DMS 273 treated with DMSO at 0.1 percent for 48 hours (cell line): ENCODE measurements at places on chromosomes 5 and 9.

GRCh38 chr9:6123416-6123815 lies 92.2 kb upstream of the IL33 start:
- peak; percentile 76 for DNase-seq

DNA sequence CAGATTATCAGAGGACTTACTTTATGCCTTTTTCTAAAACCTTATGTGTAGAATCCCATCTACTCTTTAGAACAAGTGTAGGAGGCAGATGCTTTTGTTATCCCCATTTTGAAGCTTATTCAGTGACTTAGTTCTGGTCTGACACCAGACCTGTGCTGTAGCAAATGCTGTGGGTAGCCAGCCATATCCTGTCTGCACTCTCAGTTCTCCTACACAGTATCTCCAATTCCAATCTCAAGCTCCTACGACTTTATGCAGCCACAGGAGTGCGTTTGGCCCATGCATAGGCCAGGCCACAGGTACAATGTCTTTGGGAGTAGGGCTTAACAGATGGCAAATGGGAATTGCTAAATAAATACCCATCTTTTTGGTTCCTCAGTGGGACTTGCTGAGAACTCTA lies 292.6 kb downstream of the MCTP1 start:
- DNase-seq = no peak

DNA sequence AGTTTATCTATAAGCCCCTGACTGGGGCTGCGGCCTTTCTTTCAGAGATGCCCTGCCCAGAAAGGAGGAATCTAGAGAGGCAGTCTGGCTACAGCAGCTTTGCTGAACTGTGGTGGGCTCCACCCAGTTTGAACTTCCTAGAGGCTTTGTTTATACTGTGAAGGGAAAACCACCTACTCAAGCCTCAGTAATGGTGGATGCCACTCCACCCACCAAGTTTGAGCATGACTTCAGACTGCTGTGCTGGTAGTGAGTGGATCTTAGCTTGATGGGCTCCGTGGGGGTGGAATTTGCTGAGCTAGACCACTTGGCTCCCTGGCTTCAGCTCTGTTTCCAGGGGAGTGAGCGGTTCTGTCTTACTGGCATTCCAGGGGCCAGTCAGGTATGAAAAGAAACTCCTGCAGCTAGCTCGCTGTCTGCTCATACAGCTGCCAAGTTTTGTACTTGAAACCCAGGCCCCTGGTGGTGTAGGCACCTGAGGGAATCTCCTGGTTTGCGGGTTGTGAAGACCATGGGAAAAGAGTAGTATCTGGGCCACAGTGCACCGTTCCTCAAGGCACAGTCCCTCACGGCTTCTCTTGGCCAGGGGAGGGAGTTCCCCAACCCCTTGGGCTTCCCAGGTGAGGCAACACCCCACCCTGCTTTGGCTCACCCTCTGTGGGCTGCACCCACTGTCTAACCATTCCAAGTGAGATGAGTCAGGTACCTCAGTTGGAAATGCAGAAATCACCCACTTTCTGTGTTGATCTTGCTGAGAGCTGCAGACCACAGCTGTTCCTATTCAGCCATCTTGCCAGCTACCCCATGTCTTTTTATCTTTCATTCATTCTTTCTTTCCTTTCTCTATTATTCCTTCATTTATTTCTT lies 211.8 kb upstream of the C9orf72 start:
- no peak for DNase-seq

DNA sequence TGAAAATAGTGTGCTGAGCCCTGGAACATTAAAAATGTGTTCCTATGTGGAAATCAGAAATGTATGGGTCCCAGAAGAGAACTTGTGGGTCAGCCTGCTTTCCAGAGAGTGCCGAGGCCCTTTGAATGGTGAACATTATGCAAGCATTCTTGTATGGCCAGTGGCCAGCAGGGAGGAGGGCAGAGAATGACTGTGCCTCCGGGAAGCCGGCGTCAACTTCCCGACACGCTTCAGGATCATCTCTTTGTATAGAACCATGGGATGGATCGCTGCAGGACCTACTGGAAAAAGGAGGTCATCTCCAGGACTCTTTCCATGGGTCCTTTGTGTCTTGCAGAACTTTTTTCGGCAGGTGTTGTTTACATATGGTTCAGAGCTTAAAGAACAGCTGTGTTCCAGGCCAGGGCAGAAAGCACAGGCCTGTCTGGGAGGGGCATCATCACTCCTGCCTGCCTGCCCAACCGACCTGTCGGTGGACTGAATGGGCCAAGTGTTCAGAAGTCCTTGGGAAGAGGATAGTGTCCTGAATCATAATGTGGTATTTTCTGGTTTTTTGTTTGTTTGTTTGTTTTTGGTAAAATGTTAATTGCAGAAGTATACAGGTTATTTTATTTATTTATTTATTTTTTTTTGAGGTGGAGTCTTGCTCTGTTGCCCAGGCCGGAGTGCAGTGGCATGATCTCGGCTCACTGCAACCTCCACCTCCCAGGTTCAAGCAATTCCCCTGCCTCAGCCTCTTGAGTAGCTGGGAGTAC lies 9.0 kb downstream of the PRRC2B start:
- DNase-seq = peak; percentile 66

- no peak for DNase-seq
Observed at GRCh38 chr9:3177146-3177761, 333.4 kb upstream of the PUM3 start.

DNA sequence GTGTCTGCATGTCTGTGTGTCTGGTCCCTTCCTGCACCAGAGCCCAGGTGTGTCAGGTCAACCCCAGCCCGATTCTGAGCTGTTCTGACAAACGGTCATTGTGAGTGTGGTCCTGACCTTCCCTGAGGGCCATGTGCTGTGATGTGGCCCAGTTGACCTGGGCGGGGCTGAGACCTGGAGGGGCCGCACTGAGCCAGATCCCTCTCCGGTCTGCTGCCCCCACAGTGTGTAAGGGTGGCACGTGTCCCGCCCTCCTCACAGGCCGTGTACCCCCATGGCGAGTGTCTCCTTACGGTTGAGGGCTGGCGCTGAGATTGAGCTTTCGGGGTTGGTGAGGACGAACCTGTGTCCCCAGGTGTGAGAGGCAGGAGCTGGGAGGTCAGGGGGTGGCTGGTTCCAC lies 136.5 kb downstream of the MRPL36 start:
- no peak for DNase-seq

DNA sequence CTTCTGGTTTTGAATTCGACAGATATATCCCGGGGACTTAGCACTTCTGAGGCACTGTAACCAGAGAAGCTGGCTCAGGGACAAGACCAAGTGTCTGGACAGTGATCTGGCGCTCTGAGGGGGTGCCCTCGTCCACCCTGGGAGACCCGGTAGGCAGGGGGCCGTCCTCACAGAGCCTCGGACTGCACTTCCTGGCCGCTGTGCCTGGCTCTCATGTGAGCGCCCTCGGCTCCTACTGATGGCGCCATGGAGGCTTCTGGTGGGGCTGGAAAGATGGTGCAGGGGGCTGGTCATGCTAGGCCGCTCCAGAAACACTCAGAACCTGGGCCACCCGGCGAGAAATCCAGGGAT lies 18.8 kb upstream of the SLC6A3 start:
- DNase-seq = no peak

GRCh38 chr9:124215368-124215910 lies 42.3 kb upstream of the NEK6 start:
- DNase-seq = no peak

DNA sequence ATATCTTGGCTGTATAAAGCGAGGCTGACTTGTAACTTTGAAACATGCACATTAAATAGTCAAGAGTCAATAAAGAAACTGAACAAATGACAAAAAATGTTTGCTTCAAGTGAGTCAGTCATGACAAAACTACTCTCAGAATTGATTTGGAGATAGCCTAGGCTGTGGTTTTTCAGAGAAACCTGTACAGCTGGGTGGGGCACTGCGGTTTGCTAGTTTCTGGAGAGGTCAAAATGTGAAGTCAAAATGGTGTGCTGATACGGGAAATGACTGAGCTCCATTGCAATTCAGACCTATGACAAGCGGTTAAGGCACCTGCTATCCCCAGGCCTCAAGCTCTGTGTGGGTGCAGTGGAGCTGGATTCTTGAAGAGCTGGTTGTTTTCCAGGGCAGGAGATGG lies 10.3 kb upstream of the CD180 start:
- DNase-seq = no peak

DNA sequence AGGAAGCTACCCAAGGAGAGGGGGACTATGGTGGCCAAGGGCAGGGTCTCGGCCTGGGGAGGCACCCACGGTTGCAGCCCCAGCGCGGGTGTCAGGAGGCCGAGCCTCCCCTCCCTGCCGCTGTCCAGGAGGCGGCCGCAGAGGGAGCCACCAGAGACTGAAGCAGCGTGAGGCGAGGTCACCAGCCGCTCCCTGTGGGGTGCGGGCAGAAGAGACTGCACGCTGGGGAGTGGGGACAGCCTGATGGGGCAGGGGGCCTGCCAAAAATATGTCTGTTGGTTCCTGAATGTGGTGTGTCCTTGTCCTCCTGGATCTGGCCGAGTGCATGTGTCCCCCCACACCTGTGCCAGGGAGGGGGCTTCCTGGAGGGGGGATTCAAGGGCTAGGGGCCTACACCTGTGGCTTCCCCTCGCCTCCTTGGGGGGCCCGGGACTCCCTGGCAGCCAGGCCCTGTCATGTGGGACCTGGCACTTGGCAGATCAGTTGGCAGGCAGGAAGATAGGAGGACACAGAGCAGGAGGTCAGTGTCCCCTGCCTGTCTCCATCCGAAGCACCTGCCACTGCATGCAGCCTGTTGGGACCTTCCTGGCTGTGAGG lies 131.2 kb downstream of the DAB2IP start:
- DNase-seq = no peak

DNA sequence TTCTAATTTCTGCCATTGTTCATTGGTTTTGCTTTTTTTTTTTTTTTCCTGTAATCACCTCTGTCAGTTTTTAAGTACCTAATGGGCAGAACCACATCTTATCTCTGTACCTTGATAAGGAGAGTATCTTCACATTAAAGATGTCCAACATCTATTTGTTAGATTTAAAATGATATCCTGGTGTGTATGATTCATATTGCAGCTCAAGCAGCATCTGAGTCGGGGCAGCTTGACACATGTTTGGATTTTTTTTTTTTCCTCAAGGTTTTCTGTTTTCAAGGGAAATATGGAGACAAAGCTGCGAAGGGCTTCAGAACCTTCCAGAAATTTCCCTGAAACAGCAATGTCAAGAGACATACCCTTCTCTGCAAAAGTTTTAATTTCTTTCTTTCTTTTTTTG lies 164.7 kb downstream of the DOCK2 start:
- no peak for DNase-seq

DNA sequence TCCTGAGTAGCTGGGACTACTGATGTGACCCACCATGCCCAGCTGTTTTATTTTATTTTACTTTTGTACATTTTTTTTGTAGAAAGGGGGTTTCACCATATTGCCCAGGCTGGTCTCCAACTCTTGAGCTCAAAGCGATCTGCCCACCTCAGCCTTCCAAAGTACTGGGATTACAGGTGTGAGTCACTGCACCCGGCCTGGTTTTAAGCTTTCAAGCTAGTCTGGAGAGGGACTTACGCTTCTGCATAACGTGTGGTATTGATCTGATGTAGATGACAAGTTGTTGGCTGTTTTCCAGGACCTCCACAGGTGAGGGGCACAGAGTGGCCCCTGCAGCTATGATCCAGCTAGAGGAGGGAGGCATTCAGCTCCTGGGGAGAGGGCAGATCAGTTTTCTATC lies 6.8 kb upstream of the CCL21 start:
- no peak for DNase-seq

- no peak for DNase-seq
Observed at GRCh38 chr9:72577212-72577753, 55.9 kb downstream of the TMC1 start.

DNA sequence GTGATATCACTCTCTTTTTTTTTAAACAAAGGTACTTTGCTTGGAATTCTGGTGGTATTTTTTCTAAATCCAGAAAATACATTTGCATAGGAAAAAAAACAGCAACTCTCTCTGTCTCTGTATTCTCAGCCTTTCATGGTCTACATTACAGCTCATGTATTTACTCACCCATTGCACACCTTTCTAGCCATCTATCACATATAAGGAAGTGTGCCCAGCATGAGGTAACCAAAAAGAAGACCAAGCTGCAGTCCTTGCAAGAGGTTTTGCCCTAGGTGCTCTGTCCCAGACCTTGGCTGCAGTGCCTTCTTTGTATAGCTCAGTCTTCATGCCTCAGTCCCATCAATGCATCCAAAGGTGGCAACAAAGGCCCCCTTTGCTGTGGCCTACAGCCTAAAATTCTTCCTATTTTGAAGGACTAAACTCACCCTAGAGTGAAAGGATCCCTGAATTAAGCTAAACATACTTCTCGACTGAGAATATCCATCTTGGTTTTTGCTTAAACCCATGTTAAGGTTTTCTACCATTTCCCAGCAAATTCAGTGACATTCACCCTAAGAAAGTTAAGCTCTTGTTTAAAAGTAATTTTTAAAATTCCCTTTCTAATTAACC lies 446.4 kb downstream of the KIF4B start:
- no peak for DNase-seq

DNA sequence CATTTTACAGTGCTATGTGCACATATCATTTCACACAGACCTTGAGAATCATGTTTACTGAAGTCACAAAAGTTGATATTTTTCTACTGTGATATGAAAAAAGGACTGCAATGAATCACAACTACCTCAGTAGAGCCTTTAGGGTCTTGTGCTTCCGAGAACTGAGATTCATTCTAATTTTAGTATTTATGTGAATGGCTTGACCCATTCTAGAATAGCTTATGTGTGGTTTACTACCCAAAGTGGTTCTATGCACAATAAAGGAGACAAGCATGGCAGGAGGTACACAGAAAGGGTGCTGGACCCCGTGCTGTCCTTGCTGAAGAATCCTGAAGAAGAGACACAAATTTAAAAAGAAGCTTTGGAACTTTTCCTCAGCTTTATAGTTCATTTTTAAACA lies 28.2 kb downstream of the MEF2C start:
- DNase-seq = no peak

- no peak for DNase-seq
Observed at GRCh38 chr9:137160716-137161557, 8.9 kb downstream of the LRRC26 start.

- peak; percentile 26 for DNase-seq
Observed at GRCh38 chr9:35726931-35727330, 5.1 kb downstream of the TLN1 start.

GRCh38 chr5:97531549-97531948 lies 348.5 kb upstream of the RIOK2 start:
- no peak for DNase-seq

- no peak for DNase-seq
Observed at GRCh38 chr9:70046274-70047070, 2.8 kb downstream of the MAMDC2 start.

- DNase-seq = no peak
Observed at GRCh38 chr9:109771796-109772531, 8.0 kb upstream of the PALM2AKAP2 start.

GRCh38 chr5:141402553-141403243 lies at the start of gene PCDHGA9:
Gene PCDHGA9 (plus strand): TSS chr5:141402778. CDS start chr5:141402953, 175 bp downstream.
- DNase-seq = no peak
